ENCODE measurements at places on chromosomes 5 and 9.

DNA sequence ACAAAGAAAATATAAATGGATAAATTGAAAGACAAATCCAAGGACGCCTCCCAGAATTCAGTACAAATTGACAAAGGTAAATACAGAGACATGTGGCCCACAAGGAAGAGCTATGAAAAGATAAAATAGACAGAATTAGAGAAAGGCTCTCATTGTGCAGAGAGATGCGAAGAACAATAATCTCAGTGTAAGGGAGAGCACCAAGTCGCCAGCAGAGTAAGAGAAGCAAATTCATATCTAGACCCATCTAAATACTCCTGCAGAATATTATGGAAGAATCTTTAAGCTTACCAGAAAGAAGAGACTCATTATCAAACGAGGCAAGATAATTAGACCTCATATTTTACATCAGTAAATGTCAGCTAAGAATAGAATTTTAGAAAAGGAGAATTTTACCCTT is 101.7 kb upstream of the ITGA1 start:
- no peak for ATAC-seq

GRCh38 chr5:43225649-43226245 is 33.7 kb downstream of the NIM1K start:
- no peak for ATAC-seq

GRCh38 chr9:97758334-97758916 is 61.3 kb upstream of the XPA start:
- ATAC-seq = no peak

- ATAC-seq = peak; percentile 95
These were observed 160.5 kb upstream of the MSX2 start for GRCh38 chr5:174563899-174564298.

DNA sequence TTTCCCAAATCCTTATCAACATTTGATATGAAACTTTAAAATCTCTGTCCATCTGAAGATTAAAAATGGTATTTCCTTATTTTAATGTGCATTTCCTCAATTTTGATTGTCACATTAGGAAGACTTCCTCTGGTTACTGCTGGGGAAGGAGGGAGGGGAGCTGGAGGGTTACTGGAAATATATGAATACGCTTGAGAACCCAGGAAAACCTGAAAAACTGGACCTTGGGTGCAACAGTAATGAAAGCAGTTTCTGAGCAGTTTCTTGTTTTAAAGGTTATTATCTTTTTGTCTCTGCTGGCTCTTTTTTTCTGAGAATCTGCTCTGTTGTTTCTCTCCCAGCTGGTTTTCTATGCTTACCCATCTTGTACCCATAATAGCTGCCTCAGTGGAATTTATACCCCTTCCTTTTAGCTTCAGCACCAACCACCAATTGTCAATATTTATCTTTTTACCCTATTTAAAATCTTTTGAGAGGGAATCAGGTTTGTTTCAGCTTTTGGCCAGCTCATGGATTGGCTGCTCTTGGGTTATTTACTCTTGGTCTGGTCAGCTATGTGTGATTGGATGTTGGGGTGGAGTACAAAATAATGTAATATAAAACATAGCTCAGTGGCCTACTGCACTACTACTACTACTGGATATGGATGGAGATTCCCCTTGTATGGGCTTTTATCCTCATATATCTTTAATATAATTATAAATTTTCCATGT is 67.4 kb downstream of the UNC13B start:
- no peak for ATAC-seq

- no peak for ATAC-seq
These were observed 43.6 kb upstream of the CLINT1 start for GRCh38 chr5:157902449-157903116.

GRCh38 chr5:179146277-179146676 is 86.1 kb downstream of the ZNF354C start:
- ATAC-seq = no peak

DNA sequence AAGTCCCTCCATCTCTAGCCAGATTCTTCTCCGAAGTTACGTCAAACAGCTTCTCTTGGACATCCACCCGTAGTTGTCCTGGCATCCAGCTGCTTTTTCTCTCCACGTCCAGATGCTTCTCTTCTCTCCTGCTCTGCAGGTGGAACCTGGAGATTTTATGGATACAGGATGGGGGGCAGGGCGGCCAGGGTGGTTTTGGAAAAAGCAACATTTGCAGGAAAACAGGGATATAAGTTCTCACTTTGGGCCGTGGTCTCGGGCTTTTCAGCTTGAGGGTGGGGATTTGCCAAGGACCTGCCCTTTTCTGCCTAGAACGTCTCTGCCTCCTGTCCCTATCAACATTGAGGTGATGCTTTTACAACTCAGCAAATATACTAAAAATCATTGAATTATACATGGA is 1941.6 kb upstream of the C9orf72 start:
- ATAC-seq = no peak

GRCh38 chr9:98180996-98181395 is 11.4 kb downstream of the CORO2A start:
- ATAC-seq = no peak

GRCh38 chr5:127227881-127228280 is 62.7 kb upstream of the MEGF10 start:
- ATAC-seq = no peak

GRCh38 chr5:93956006-93956405 is 214.6 kb upstream of the POU5F2 start:
- no peak for ATAC-seq

- ATAC-seq = peak; percentile 3
These were observed 246.9 kb downstream of the FANCC start for GRCh38 chr9:95070549-95071021.

GRCh38 chr5:143707806-143708205 is 104.2 kb upstream of the HMHB1 start:
- no peak for ATAC-seq

GRCh38 chr9:121661328-121661727 is 9.9 kb downstream of the DAB2IP start:
- no peak for ATAC-seq

DNA sequence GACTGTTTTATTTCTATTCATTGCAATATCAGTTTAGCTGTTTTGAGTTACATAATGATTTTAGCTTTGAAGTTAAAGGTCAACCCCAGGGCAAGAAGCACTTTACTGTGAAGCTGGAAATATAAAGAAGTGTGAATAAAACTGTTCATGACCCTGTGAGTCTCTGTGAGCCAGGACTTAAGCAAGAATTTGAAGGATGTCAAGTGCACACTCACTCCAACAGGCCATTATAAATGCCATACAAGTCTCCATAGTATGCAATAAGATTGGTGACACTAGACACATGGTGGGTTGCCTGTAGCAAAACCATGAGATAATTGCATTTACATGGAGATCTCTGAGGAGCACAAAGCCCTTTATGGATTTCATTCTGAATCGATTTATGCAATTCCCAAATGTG is 318.7 kb upstream of the ITGA1 start:
- no peak for ATAC-seq

All from SK-N-SH treated with all-trans-retinoic acid at 6 μM for 48 hours (cell line).